ENCODE measurements at places on chromosomes 13 and 19. TPM values are rescaled to one million over a fixed set of nuclear protein-coding genes. Genes with fewer than 3 reads are reported as not detected.

GRCh38 chr19:19098084-19098702 is 34.4 kb downstream of the SLC25A42 start:
- DNase-seq, result no peak

DNA sequence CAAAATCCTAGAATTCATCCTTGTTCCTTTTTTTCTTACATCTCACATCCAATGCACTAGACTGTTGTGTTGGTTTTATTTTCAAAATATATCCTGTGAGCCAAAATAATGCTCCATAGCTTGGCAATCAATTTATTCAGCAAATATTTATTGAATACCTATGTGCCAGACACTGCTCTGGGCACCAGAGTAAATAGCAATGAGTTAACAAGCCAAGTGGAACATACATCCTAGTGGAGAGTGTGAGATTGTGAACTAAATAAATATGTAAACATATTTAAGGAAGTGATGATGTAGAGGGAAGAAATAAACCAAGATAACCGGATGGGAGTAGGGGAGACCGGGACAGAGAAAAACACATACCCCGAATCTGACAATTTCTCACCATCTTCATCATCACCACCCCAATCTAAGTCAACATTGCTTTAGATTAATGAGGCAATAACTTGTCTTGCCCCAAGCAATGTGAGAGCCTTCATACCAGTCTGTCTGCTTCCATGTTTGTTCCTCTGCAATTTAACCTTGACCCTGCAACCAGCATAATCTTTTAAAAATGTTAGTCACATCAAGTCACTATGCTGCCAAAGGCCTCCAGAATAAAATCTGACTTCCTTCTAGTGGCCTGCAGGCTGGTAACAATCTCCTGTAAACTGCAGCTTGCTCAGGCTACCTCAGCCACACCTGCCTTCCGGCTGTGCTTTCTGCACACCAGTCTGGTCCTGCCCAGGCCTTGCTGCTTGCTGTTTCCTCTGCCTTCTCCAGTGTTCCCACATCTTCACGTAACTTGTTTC is 199.2 kb downstream of the DLEU7 start:
- no peak for DNase-seq

- no peak for DNase-seq
These were observed 133.3 kb downstream of the RNF17 start for GRCh38 chr13:24897293-24897692.

DNA sequence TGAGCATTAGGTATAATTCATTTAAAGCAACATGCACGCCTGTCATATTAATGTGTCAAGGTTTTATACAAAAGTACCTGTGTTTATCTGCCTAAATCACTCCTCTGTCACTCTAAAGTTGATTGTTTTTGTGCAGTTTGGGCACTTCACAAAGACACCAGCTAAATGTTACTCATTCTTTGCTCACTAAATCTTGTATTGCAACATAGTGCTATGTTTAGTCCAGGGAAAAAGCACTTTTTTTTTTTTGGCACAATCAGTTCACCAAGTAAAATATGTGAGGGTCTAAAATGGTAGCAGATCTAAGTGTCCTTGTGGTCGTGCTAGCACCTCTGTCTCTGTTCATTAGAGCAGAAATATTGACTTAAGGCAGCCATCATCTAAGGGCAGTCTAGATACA is 2526.7 kb upstream of the PCDH20 start:
- no peak for DNase-seq

- DNase-seq, result no peak
These were observed 3.0 kb upstream of the RASL11A start for GRCh38 chr13:27267596-27267995.

DNA sequence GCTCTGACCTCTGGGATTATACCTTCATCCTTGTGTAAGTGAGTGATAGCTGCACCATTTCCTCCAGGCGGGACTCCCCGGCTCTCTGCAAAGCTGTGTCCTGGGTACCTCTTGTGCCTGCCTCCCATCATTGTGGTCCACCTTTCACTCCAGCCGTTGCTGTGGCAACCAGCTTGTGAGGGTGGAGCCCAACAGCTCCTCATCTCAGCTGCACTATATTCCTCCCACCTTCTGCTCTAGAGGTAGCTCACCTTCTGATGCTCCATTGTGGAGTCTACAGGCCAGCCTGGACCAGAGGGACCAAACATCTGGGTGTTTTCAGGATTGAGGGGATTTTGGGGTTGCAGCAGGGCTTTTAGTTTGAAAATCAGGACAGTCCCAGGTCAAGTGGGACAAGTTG is 708.2 kb downstream of the UQCRFS1 start:
- no peak for DNase-seq

DNA sequence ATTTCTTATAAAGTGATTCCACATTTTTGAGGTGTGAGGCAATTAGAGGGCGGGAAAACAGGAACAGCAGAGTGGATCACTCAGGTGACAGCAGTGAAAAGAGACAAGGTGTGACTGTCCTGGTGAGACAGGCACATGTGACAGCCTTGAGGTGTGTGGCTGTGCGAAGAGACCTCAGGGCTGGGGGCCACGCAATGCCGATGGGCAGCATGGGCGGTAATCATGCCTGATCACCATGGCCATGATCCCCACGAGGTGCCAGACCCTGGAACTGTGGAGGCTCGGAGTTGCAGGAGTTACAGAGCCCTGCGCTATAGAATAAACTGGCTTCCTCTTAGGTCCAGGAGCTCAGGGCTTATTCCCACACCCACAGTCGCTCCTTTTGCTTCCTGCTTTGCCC is 2.0 kb downstream of the SPACA6 start:
- no peak for DNase-seq

- DNase-seq, result no peak
These were observed 1.9 kb downstream of the FKBP8 start for GRCh38 chr19:18541258-18541991.

GRCh38 chr13:37340901-37341670 is 235.6 kb upstream of the CSNK1A1L start:
- DNase-seq, result peak; percentile 71

DNA sequence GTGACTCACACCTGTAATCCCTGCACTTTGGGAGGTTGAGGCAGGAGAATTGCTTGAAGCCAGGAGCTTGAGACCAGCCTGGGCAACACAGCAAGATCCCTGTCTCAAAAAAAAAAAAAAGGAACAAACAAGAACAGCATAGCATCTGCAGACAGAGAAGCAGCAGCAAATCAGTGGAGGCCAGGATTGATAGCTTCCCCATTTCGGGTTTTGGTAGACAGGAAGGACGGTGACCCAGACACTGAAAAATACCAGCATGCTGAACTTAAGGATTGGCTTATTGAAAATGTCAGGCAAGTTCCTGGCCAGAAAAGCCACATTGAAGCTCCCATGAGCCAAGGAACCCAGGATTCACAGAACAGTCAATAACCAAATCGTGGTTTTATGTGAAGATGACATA is 3.0 kb downstream of the ZNF490 start:
- DNase-seq, result no peak

DNA sequence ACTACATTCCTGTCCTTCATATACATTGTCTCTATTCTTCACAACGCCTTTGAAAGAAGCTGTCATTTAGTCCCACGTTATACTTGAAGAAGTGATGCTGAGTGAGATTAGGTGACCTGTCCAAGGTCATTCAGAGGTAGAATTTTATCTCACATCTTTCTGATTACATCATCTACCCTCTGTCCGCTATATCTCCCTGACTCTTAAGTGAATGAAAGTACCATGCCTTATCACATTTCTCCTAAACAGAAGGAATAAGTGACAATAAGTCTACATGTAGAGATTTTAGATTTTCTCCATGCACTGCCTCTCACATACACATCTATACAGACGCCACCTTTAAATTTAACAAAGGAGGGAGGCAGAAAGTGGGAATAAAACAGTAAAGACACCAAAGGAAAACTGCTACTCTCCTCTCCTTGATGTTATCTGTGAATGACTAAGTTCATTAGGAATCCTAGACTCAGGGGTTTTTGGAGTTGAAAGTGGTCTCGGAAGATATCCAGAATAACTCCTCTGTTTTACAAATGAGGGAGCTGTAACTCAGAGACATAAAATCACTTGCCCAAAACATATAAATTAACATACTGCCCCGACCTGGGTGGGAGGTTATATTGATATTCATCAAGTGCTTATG is 4.9 kb upstream of the CLDN10 start:
- DNase-seq, result no peak

DNA sequence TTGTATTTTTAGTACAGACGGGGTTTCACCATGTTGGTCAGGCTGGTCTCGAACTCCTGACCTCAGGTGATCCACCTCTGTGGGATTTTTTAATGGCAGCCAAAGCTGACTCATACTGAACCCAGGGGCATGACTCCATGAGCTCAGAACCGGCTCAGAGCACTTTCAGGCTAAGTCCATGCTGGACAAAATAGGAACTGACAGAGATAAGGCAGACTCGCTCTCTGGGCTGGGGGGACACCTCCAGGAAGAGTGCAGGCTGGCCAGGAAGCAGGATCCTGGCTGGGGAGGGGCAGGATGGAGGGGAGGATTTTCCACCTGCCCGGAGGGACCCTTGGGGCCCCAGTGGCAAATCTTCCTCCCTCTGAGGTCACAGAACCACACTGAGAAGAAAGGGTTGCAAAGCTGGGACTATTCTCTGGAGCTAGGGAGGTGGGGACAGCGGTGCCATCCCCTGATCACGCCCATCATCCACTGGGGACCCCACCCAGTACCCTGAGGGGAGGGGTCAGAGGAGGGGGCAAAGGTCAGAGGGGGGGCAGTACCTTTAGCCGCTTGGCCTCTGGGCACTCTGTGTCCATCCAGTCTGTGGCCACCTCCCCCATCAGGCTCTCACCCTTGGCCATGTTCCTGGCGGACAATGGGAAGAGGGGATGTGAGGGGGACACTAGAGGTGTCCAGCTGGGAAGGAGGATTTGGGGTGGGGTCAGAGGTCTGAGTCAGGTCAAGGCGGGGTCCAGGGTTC is 31.1 kb downstream of the NOTCH3 start:
- DNase-seq, result no peak

GRCh38 chr13:86378628-86379027 is 579.4 kb upstream of the SLITRK6 start:
- no peak for DNase-seq

DNA sequence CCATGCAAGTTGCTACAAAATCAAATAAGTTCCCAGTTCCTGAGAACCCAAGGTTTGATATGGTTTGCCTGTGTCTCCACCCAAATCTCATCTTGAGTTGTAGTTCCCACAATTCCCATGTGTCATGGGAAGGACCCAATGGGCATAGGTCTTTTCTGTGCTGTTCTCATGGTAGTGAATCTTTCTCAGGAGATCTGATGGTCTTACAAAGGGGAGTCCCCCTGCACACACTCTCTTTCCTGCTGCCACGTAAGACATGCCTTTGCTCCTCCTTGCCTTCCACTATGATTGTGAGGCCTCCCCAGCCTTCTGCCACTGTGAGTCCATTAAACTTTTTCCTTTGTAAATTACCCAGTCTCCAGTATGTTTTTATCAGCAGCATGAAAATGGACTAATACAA is 28.5 kb upstream of the TSHZ3 start:
- DNase-seq, result peak; percentile 35

- DNase-seq, result no peak
These were observed 1167.6 kb upstream of the ATXN8OS start for GRCh38 chr13:68940049-68940448.

- DNase-seq, result no peak
These were observed 85.6 kb downstream of the ZNF486 start for GRCh38 chr19:20252613-20253012.

DNA sequence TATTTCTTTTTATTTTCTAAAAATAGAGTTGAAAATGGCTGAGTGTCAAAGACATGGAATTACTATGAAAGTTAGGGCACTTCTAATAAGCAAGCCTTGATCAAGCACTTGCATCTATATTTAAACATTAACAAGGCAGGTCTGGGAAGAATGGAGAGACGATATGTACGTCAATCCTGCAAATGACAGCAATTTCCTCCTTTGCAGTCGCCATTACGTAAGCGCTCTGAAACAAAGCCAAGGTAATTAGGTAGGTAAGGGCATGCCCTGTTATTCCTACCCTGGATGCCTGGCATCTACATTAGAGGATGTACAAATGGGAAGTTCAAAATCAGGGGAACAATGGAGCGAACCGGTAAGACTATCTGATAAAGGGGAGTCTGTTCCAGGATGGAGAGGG is 664.0 kb upstream of the ARGLU1 start:
- DNase-seq, result no peak

The FBXO27 gene
- 1.0 TPM for total RNA-seq

The LMTK3 gene
- total RNA-seq, result not detected

The BICRA gene
- total RNA-seq, result 3.9 TPM

The INSL3 gene
- not detected for total RNA-seq

The TIMM50 gene
- 184 TPM for total RNA-seq

The SLC39A3 gene
- 19.5 TPM for total RNA-seq

The NPAS1 gene
- total RNA-seq, result not detected

The SSC5D gene
- total RNA-seq, result 3.1 TPM

The LILRA1 gene
- not detected for total RNA-seq

The URAD gene
- total RNA-seq, result not detected

The ZNF714 gene
- 30.9 TPM for total RNA-seq

All from SJCRH30 (cell line).